ENCODE measurements at places on chromosomes 1 and 21.

DNA sequence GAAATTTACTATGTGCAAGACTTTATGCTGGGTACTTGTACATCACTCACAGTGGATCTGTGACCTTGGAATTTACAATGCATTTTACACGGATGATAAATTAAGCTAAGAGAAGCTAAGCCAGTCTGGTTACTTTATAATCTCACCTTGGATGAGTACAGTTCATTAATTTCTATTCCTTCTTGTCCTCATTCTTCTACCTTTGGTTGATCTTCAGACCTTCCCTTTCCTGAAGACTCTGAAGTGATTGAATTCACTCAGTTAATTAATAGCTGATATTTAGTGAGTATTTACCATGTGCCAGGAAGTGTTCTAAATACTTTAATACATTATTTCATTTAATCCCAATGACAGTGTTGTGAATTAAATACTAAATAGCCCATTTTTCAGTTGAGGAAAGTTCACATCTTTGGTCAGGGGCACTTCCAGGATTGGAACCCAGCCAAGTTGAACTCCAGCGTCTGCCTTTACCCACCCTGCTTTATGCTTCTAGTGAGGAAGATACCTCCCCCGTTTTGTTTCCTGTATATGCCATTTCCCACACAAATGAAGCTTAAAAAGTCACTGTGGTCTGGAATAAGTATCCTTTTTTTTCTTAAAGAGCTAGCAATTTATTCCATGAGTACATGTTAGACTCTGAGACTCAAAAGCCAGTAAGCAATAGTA, 146.6 kb downstream of the TLR5 start:
- ATAC-seq: no peak

- no peak for ATAC-seq
Measured at GRCh38 chr1:202086579-202087350, 36.0 kb upstream of the GPR37L1 start.

DNA sequence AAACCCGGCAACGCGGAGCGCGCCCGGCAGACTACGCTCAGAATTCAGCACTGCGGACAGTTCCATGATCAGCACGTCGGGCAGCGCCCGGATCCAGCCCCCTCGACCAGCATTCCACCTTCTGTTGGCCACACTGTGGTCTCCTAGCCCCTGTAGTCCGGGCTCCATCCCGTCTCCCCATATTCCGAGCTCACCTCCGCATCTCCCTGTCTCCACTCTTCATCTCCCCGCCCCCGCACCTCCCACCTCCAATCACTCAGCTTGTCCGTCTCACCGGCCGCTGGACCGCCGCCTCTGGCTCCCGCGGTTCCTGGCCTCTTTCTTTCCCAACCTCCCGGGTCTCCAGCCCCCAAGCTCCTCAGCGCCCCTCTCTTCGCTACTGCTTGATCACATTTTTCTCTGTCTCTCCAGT, 500 bp downstream of the EPHA10 start:
- no peak for ATAC-seq

- no peak for ATAC-seq
Measured at GRCh38 chr1:214540324-214540723, 11.1 kb downstream of the PTPN14 start.

DNA sequence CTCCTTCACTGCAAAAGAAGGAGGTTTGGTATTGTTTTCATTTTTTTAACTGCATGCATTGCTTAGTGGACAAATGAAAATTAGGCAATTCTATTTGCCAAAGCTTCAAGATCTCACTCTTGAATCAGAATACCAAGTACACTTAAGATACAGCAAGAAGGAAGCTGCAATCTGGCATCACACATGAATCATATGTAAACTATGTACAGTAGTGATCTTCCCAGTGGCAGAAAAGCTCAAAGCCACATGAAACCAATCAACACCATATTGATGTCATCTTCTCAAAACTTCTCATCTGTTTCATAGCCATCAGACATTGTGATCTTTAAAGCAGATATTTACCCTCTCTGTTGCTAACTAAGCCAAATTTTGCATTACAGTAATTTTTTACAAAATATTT, 550.1 kb downstream of the LTN1 start:
- no peak for ATAC-seq

GRCh38 chr1:87279536-87279875, 49.2 kb upstream of the LMO4 start:
- no peak for ATAC-seq

DNA sequence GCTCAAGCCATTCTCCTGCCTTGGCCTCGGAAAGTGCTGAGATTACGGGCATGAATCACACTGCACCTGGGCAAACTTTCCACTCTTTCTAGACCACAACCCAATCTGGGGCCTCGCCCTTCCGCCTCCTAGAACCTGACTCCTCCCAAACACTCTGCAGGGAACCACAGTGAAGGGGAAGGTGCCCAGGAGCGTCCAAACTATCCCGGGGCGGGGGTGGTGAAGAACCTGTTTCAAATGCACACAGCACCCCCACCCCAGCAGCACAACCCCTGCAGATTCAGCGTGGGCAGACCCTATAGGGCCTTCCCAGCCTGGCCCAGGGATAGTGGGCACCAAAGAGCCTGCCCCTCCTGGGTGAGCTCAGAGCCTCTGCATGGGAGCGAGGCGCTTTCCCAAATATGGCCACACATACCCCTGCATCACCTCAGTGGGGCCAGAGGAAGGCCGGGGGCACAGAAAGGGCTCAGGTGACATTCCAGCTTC, 86.9 kb downstream of the STUM start:
- peak; percentile 52 for ATAC-seq

DNA sequence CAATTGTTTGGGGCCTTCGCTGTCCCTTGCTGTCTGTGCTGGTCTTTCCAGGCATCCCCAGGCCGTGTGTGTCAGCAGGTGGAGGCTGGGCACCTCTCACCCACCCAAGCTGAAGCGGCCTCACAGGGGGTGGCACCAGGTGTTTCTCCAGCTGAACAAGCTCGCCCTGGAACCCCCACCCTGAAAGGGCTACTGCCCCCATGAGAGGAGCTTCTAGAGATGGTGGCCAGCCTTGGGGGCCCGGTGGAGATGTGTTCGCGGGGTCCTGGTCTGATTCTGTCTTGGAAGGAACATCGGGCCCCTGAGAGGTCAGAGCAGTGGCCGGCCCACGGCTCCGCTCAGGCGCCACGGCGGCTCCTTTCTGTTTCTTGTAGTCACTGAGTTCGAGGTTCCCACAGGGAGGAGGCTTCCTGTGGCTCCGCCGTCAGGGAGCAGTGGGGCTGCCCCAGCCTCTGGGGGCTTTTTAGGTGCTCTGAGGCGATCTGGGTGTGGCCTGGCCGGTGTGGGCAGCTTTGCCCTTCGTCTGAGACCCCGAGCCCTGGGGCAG, 46.9 kb downstream of the SKI start:
- peak; percentile 41 for ATAC-seq

- peak; percentile 14 for ATAC-seq
Measured at GRCh38 chr1:66729119-66729518, 23.1 kb upstream of the DYNLT5 start.

DNA sequence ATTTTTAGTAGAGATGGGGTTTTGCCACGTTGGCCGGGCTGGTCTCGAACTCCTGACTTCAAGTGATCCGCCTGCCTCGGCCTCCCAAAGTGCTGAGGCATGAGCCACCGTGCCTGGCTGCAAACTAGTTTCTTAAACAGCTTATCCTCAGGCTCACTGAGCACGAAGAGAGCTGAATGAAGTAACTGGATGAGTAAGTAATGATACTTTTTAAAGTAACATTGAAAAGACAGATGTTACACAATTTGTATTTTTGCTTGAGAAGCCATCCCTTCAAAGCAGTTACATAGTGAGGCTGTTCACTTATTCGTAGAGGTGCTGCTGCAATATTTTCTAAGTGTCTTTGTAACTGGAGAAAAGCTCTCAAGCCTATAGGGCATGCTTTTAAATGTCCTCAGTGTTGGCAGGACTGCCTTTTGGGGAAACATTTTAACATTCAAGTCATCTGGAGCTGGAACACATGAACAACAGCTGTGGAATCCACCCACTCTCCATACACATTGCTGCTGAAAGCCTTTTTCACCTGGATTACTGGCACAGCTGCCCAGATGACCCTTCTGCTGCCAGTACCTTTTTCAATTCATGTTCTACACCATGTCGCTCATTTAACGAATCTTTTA, 2.7 kb upstream of the YBX1 start:
- no peak for ATAC-seq

DNA sequence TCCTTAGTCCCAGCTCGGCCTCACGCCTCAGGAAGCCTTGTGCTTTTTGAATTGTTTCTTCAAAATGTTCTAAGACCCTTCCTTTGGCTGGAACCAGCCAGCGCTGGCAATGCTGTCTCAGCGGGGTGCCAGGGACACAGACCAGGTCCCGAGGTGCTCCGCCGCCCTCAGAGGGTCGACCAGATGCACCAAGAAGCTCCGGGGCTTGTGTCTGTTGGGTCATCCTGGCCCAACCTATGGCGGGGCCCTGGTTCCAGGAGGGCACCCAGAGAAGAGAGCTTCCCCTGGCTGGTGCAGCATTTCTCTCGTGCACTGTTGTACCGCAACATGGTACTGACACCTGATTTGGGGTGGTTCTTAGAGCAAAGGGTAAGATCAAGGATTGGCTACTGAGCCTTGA, 40.1 kb upstream of the BECN2 start:
- no peak for ATAC-seq

DNA sequence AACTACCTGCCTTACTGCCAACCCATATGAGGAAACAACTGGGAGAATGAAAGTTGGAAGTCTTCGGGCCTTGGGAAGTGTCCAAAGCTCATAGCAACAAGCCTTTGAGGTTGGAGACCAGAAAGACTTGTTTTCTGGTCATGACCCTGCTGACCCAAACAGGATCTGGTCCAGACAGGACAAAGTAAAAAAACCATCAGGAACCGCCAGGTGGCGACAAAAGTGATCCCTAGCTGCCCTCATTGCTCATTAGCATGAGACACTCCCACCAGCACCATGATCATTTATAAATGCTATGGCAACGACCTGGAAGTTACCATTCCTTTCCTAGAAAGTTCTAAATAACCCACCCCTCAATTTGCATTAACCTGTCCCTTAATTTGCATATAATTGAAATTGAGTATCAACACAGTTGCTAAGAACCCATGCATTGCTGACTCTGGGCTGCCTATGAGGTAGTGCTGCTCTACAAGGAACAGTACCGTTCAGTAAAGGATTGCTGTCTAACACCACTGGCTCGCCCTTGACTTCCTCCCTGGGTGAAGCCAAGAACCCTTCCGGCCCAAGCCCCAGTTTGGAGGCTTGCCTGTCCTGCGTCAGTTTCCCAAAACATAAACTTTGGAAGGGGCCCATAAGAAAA, 89.0 kb downstream of the URB2 start:
- no peak for ATAC-seq

DNA sequence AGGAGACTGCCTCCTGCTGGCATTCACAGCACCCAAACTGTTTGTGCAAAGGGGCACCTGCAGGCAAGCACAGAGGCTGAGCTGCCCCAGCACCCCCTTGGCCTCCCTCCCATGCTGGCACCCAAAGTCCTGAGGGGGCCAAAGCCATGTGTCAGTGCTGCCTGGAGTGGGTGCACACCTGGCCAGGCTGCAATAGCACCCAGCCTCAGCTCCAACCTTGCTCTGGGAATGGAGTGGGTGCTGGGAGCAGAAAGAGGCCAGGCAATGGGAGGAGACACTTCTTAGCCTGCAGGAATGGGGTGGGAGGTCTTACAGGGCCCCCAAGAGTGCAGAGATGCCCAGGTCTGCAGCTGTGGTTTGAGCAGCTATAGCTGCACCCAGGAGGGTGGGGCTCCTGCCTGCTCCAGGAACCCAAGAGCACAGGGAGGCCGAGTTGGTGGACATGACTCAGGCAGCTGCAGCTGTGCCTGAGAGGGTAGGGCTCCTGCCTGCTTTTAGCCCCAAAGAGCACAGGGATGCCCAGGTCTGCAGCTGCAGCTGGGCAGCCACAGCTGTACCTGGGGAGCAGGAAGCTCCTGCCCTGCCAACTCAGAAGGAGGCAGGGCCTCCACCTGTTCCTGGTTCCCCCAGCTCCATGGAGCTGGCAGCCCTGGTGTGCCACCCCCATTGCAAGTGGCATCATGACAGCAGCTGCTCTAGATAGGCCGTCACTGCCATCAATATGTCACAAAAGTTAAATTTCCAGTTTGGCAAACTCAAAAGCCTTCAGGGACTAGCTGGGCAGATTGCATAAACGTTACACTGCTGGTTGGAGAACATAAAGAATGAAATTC, 5.3 kb upstream of the CHD1L start:
- no peak for ATAC-seq

DNA sequence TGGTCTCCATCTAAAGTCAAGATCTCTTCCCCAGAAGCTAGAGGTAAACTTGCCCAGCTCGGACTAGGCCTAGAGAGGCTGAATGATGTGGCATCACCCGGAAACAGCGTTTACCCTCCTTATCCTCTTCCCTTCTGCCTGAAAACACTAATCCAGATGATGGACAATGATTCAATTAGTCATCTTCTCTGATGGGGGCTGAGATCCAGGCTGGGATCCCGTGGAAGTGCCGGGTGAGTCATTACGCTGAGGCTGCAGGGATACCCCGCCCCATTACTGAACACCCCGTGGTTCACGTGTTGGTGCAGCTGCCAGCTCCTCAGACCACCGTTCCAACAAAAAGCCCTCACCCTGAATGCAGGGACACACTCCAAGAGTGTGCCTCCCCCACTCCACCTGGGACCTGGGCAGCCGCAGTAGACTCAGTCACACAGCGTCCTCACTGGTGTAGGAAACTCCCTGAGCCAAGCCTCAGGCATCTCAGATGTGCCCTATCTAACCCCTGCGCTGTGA, 2.0 kb downstream of the S100A6 start:
- no peak for ATAC-seq

DNA sequence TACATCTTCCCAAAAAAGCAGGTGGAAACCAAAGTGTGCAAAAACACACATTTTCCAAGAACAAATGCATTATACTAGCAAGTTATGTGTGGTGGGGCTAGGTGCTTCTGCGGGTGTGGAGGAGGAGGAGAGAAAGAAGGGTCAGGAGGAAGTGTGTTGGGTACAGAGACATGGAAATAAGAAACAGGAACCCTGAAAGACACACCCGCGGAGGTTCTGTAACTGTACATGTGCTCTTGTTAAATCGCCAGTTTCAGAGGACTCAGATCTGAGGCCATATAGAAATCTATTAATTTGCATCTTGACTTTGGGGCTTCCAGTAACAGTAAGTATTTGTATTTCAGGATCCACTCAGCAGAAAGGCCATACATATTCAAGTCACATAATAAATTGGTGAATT, 30.9 kb downstream of the ERG start:
- no peak for ATAC-seq

DNA sequence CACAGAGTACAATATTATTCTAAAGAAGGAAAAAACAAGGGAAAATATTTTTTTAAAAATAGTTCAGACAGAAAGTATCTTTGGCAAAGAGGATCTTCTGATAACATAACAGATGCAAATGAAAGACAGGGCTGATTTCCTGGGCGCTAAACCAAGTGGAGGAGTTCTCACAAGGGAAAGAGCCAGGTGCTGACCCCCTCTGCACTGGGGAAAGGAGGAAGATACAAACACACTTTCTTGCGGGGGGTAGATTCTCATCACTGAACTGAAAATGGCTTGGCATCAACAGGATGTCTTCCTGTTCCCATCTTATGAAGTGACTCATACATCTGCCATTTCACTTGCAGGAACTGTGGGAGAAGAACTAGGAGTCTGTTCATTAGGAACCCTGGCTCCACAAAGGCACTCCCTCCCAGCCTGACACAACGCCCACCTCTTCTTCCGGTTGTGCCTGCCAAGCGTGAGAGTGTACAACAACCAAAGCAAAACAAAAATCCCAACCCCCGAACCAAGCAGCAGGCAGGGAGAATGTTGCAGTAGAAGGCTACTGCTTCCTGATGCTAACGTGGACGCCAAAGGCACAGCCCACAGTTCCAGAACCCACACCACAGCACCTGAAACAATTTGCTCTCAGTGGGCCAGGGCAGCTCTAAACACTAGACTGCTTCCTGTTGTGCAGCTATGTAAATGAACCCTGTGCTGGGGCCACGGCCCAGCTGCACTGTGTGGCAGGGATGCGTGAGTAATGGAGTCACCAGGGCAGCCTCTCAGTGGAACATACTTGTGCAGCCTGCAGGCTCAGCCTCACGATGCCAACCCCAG, 51.0 kb downstream of the GADD45A start:
- peak; percentile 99 for ATAC-seq

Measured in activated CD4-positive, CD25-positive, alpha-beta regulatory T cell treated with anti-CD3 and anti-CD28 coated beads, Interleukin-2, amount 50 U/mL, for 24 hours (primary cell).